ENCODE measurements at places on chromosomes 16 and 17. TPM values are rescaled to one million over a fixed set of nuclear protein-coding genes. Genes with fewer than 3 reads are reported as not detected.

The ZG16B gene
- not detected for total RNA-seq

The GP1BA gene
- not detected for total RNA-seq

The CDH1 gene
- not detected for total RNA-seq

The HIC1 gene
- total RNA-seq, result 35.5 TPM

The AATF gene
- 44.8 TPM for total RNA-seq

The EPX gene
- total RNA-seq, result not detected

The PITPNC1 gene
- 10.5 TPM for total RNA-seq

DNA sequence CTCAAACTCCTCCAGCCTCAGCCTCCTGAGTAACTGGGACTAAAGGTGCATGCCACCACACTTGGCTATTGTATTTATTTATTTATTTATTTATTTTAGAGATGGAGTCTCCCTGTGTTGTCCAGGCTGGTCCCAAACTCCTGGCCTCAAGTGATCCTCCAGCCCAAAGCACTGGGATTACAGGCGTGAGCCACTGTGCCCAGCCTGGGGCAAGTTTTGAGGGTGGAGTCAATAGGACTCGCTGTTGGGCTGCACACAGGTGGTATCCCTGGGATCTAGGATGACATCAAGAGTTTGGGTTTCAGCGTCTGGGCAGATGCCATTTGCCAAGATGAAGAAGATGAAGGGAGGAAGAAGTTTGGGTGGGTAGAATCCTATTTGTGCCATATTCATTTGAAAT, 213.9 kb downstream of the GSG1L start:
- H3K27me3 ChIP-seq, result no peaks in the 10 kb centered on the region
- no peaks in the 10 kb centered on the region for H3K36me3 ChIP-seq
- no peak overlapping the region for H3K27ac ChIP-seq
- no peaks in the 10 kb centered on the region for H3K4me1 ChIP-seq
- H3K4me3 ChIP-seq, result no peak overlapping the region
- no peak for DNase-seq

GRCh38 chr16:78506367-78507193, 407.1 kb downstream of the WWOX start:
- no peaks in the 10 kb centered on the region for H3K4me1 ChIP-seq
- DNase-seq, result no peak
- H3K27ac ChIP-seq, result no peak overlapping the region
- H3K36me3 ChIP-seq, result no peaks in the 10 kb centered on the region
- H3K27me3 ChIP-seq, result no peaks in the 10 kb centered on the region

DNA sequence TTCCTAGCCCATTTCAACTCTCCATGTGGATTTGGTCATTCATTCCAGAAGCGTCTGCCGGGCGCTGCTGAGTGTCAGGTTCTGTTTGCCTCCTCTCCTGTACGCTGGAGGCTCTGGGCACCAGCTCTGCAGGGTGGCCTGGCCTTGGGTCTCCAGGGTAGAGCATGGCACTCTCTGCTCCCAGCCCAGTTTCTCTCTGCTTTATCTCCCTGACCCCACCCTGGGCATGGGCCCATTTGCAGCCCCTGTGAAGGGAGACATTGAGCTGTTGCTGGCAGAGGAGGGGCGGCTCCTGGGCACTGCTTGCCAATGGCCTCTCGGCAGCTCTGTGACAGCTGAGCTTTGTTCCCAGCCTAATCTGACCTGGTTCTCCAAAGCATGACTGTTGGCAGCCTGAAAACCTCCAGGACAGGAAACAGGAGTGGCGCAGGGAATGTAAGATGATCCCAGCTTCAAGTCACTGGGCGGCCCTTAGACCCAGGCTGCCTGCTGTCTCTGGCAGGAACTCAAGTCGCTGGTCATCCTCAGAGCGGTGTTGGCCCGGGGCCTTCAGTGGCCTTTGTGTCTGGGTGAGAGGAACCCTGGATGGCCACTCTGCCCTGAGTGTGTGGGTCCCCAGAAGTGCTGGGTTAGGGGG, 146.8 kb downstream of the SEC14L1 start:
- peak overlapping the region; percentile 2 for H3K27ac ChIP-seq
- peaks cover 17% of the 10 kb centered on the region for H3K4me1 ChIP-seq
- H3K27me3 ChIP-seq, result no peaks in the 10 kb centered on the region
- H3K36me3 ChIP-seq, result no peaks in the 10 kb centered on the region
- H3K4me3 ChIP-seq, result no peak overlapping the region
- DNase-seq, result peak; percentile 39

GRCh38 chr17:80807014-80807413, 184.6 kb upstream of the CHMP6 start:
- no peak for DNase-seq
- no peak overlapping the region for H3K27ac ChIP-seq
- no peaks in the 10 kb centered on the region for H3K4me1 ChIP-seq
- H3K36me3 ChIP-seq, result peaks cover 3% of the 10 kb centered on the region
- no peaks in the 10 kb centered on the region for H3K27me3 ChIP-seq
- H3K4me3 ChIP-seq, result no peak overlapping the region

- H3K4me1 ChIP-seq, result no peaks in the 10 kb centered on the region
- H3K36me3 ChIP-seq, result no peaks in the 10 kb centered on the region
- no peak for DNase-seq
- H3K27me3 ChIP-seq, result no peaks in the 10 kb centered on the region
These were observed 18.4 kb upstream of the ULK2 start for GRCh38 chr17:19886116-19886515.

- peaks cover 5% of the 10 kb centered on the region for H3K4me1 ChIP-seq
- no peaks in the 10 kb centered on the region for H3K36me3 ChIP-seq
- DNase-seq, result no peak
- H3K27me3 ChIP-seq, result no peaks in the 10 kb centered on the region
These were observed 101.1 kb downstream of the MSI2 start for GRCh38 chr17:57357392-57357784.

- H3K27me3 ChIP-seq, result no peaks in the 10 kb centered on the region
- H3K4me1 ChIP-seq, result peaks cover 10% of the 10 kb centered on the region
- no peak overlapping the region for H3K4me3 ChIP-seq
- no peak for DNase-seq
- H3K36me3 ChIP-seq, result no peaks in the 10 kb centered on the region
- H3K27ac ChIP-seq, result no peak overlapping the region
These were observed 1.1 kb downstream of the C17orf107 start for GRCh38 chr17:4900231-4901107.

GRCh38 chr16:85428168-85428898, 184.8 kb upstream of the GSE1 start:
- no peaks in the 10 kb centered on the region for H3K36me3 ChIP-seq
- H3K27me3 ChIP-seq, result no peaks in the 10 kb centered on the region
- peak; percentile 8 for DNase-seq
- no peaks in the 10 kb centered on the region for H3K4me1 ChIP-seq
- no peak overlapping the region for H3K4me3 ChIP-seq

DNA sequence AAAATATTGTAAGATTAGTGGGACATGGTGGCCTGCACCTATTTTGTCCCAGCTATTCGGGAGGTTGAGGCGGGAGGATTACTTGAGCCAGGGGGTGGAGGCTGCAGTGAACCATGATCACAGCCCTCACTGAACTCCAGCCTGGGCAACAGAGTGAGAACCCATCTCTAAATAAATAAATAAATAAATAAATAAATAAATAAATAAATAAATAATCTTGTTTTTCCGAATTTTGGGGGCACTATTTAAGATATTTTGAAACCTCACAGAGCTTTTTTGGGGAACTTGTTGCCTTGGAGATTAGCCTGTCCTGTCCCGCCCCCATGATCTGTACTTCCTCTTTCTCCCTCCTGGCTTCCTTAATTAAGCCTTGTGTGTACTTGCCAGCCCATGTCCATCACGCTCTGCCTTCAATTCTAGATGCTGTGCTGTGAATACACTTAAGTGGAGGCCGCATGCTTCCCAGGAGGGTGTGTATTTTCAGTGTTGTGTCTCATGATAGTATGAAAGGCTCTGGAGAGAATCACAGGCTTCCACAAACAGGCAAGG, 4.4 kb downstream of the LGALS9 start:
- no peak for DNase-seq
- H3K4me3 ChIP-seq, result no peak overlapping the region
- H3K27me3 ChIP-seq, result no peaks in the 10 kb centered on the region
- H3K36me3 ChIP-seq, result peaks cover 5% of the 10 kb centered on the region

GRCh38 chr16:48321317-48322036, 63.7 kb downstream of the SIAH1 start:
- peaks cover 2% of the 10 kb centered on the region for H3K36me3 ChIP-seq
- DNase-seq, result no peak
- H3K4me3 ChIP-seq, result no peak overlapping the region
- no peaks in the 10 kb centered on the region for H3K27me3 ChIP-seq

GRCh38 chr17:77499699-77500435, 359.1 kb downstream of the SEC14L1 start:
- H3K4me3 ChIP-seq, result no peak overlapping the region
- H3K4me1 ChIP-seq, result peaks cover 3% of the 10 kb centered on the region
- no peaks in the 10 kb centered on the region for H3K27me3 ChIP-seq

DNA sequence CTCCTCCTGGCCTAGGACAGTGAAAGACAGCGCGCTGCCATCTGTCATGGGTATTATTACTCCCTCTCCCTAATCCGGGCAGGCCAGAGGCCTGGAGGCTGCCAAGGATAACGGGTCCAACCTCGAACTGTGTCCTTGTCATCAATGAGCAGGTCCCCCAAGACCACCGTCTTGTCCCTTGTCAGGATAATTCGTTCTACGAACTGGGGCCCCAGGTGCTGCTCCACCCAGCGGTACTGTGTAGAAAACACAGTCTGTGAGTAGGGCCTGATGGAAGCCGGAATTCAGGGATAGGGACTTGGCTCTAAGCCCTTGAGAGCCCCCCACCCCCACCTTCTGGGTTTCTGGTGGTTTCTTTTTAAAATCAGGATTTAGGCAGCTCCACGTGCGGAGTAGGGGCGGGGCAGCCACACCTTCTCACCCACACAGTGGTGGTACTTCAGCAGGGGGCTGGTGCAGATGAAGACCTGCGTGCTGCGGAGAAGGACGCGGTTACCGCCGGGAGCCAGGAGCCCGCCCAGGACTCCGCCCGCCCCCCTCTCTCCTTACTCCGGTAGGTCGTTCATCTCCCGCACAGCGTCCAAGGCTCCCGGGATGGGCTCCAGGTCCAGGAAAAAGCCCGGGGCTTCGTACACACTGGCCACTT, 787 bp downstream of the NT5C start:
- H3K36me3 ChIP-seq, result peaks cover 5% of the 10 kb centered on the region
- H3K27me3 ChIP-seq, result no peaks in the 10 kb centered on the region
- H3K4me3 ChIP-seq, result peak overlapping the region; percentile 47

GRCh38 chr17:62727916-62728672, 80.0 kb downstream of the MARCHF10 start:
- H3K27ac ChIP-seq, result no peak overlapping the region
- H3K4me3 ChIP-seq, result no peak overlapping the region
- H3K36me3 ChIP-seq, result no peaks in the 10 kb centered on the region
- H3K27me3 ChIP-seq, result peaks cover 3% of the 10 kb centered on the region

- DNase-seq, result no peak
- peaks cover 3% of the 10 kb centered on the region for H3K27me3 ChIP-seq
- no peak overlapping the region for H3K4me3 ChIP-seq
- no peaks in the 10 kb centered on the region for H3K4me1 ChIP-seq
- H3K27ac ChIP-seq, result no peak overlapping the region
These were observed 36.0 kb upstream of the EMP2 start for GRCh38 chr16:10616419-10616755.

- no peaks in the 10 kb centered on the region for H3K36me3 ChIP-seq
- H3K4me1 ChIP-seq, result peaks cover 15% of the 10 kb centered on the region
- no peak overlapping the region for H3K27ac ChIP-seq
- no peak overlapping the region for H3K4me3 ChIP-seq
- no peaks in the 10 kb centered on the region for H3K27me3 ChIP-seq
These were observed 1.2 kb upstream of the P2RX1 start for GRCh38 chr17:3917391-3917931.

Measured in endothelial cell of umbilical vein (primary cell).